ENCODE measurements at places on chromosomes 3 and 15.

DNA sequence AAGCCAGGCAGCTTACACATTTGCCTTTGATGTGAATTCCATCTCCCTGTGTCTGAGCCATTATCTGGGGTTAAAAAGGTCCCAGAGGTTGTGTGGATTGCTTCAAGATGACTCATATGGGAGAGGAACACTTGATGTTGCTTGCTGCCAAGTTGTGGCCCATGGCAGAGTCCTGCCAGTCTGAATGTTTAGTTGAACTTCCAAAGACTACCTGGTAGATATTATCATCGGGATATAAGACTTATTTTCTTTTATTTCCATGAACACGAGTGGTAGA is 85.6 kb downstream of the TJP1 start:
- no peak for DNase-seq

- no peak for DNase-seq
Observed at GRCh38 chr15:25803541-25803940, 59.6 kb downstream of the ATP10A start.

DNA sequence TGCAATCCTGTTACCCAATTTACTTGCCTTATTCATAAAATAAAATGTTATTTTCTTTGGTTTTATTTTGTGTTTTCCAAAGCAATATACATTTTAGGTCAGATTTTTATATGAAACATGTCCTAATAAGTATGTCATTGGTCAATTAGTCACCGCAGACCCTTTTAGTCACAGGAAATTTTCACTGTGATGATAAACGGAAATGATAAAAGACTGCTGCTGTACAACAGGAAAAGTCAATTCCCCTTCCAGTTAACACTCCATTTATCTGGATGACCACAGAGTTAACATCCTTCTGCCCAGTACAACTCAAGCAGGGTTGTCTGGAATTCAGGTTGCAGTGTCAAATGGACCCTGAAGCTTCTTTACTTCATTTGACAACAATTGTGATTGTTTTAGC is 175.2 kb downstream of the LSAMP start:
- no peak for DNase-seq

DNA sequence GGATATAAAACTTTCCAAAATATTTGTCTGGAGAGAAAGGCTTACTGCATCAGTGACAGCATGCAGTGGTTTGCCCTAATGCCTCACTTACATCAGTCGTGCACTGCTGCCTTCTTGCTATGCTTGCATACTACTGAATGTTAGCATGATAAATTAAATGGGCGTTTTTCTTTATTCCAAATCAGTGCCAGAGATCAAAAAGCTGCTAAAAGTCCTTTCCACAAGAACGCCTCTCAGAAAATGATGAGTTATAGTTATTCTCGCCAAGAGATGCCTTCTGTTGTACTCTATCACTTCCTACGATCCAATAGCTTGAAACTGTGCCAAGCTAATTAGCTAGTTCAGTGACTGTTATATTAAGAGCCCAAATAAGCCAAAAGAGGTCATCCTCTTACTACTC is 345.8 kb upstream of the ROBO2 start:
- DNase-seq: peak; percentile 11

DNA sequence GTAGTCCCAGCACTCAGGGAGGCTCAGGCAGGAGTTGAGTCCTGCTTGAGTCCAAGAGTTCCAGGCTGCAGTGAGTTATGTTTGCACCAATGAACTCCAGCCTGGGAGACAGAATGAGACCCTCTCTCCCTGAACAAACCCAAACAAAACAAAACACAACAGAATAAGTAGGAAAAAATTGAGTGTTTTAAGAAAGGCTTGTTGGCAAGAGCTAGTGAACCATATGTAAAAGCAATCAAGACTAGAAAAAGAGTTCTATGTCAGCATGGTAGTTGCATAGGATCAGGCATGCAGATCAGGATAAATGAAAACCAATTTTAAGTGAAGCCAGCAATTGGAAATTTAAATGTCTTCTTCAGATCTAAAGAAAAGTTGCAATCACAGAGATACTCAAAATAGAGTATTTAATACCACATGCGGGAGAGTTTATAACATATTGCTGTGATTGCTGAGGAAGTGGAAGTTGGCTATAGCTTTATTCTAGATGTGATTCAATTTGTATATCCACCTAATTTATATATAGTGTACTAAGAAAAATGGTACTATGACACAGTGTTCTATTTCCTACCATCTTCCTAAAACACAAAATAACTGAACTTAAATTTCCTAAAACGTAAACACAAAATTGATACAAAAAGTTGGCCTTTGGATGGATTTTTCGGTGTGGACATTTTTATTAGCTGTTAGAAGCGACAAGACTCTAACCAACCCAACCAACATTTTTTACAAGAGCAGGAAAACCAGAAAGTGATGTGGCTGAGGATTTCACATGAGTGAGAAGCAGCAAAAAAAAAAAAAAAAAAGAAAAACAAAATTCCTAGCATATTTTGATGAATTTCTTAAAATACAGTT is 101.9 kb upstream of the ROBO1 start:
- DNase-seq: no peak

DNA sequence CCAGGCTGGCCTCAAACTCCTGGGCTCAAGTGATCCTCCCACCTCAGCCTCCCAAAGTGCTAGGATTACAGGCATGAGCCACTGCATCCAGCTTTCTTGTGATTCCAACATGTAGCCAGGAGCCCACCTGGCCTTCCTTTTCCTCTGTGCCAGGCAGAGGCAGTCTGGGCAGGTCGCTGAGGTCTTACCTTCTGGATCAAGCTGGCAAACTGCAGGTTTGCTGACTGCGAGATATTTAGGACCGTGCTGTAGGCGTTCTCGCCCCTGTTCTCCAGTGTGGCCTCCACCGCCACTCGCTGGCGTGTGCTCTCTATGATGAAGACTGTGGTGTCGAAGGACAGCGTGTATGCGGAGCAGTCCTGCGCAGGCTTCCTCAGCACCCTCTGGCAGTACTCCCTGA is 42.5 kb downstream of the FEM1B start:
- no peak for DNase-seq

DNA sequence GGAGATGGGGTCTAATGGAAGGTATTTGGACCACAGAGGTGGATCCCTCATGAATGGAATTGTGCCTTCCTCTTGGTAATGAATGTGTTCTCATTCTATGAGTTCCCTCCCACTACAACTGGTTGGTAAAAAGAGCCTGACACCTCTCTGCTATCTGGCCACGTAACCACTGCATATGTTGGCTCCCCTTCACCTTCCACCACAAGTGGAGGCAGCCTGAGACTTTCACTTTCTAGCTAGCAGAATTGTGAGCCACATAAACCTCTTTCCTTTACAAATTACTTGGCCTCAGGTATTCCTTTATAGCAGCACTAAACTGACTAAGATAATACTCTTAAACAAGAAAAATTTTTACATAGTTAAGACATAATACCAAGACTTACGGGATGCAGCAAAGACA is 155.3 kb downstream of the NR1I2 start:
- no peak for DNase-seq

DNA sequence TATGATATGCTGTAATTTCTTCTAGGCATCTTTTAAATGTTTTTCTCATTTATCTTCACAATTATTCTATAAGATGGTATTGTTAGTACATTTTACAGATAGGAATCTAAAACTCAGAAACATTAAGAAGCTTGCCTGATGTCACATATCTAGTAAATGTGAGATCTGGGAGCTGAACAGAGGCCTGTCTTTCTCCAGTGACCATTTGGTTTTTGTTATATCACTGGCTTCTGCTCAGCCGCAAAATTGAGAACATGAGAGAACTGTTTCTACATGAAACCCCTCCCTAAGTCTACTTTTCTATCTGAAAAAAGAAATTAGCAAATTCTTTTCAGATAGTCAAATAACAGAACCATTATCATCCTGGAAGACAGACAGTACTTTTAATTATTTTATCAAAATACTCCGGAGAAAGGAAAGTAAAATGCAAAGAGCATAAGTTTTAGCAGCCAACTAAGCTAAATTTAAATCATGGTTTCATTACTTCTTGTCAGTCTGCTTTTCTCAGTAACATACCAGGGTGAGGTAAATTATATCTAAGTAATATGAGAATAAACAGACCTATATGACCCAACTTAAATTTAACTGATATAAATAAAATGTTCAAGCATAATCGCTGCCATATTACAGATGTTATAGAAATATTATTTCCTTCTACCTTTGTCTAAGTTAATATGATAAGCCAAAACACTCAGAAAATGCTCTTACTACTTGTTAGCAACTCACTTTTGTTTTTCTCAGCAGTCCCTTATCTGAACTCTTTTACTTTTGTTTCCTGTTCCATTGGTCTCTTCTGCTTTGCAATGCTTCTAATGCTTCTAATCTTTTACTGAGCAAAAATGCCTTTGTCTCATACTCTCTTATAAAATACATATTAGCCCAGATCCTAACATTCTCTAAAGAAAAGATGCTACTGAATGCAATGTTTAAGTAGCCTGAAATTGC is 68.0 kb upstream of the MBNL1 start:
- no peak for DNase-seq

DNA sequence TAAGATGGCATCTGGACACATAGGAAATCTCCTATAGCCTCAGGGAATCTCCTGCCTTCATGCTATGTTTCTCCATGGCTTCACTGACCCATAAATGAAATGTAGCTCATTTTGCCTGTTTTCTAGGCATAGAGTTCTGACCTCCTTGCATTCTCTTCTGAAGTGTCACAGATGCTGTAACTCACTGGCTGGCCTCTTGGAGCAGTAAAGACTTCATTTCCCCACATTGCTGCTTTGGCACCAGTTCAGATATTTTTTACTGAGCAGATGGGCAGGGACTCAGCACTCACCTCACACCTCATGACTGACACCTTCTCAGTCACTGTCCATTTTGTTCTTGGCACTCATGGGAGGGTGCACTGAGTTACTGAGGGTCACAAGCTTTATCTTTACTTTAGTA is 286.7 kb upstream of the TGFBR2 start:
- DNase-seq: peak; percentile 10

GRCh38 chr3:134752761-134753461 is 42.1 kb upstream of the EPHB1 start:
- DNase-seq: no peak

DNA sequence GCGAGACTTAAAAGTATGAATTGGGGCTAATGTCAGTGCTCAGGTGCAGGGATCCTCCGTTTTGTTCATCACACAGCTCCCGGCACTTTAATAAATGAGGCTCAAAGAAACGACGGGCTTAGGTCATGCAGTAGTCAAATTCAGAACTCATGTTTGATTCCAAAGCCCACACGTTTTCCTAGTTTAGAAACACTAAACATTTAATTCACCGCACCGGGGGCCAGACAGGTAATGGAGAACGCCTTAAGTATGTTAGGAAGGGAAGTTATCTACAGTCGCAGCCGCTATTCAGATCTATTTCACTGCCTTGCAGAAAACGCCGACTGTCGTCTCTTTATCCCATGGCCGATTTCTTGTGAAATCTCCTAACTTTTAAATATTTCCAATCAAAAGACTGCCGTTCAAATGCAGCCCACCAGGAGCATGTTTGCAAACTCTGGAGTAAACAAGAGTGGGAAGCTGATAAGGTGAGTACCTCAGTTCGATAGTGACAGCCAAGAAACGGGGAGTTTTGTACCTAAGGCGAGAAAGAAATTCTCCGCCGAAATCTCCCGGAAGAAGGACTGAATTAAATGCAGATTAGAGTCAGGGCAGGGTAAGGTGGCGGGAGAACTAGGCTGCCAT is 569 bp downstream of the HIGD2B start:
- no peak for DNase-seq

GRCh38 chr15:69244798-69245197 is 53.9 kb upstream of the PAQR5 start:
- DNase-seq: no peak
